Occipital lobe (tissue), 3 donors: ENCODE measurements at places on chromosomes 1 and 21. TPM values are rescaled to one million over a fixed set of nuclear protein-coding genes. Genes with fewer than 3 reads are reported as not detected.

The TFF2 gene
- total RNA-seq = not detected

The KIF14 gene
- 1.9 TPM for total RNA-seq

DNA sequence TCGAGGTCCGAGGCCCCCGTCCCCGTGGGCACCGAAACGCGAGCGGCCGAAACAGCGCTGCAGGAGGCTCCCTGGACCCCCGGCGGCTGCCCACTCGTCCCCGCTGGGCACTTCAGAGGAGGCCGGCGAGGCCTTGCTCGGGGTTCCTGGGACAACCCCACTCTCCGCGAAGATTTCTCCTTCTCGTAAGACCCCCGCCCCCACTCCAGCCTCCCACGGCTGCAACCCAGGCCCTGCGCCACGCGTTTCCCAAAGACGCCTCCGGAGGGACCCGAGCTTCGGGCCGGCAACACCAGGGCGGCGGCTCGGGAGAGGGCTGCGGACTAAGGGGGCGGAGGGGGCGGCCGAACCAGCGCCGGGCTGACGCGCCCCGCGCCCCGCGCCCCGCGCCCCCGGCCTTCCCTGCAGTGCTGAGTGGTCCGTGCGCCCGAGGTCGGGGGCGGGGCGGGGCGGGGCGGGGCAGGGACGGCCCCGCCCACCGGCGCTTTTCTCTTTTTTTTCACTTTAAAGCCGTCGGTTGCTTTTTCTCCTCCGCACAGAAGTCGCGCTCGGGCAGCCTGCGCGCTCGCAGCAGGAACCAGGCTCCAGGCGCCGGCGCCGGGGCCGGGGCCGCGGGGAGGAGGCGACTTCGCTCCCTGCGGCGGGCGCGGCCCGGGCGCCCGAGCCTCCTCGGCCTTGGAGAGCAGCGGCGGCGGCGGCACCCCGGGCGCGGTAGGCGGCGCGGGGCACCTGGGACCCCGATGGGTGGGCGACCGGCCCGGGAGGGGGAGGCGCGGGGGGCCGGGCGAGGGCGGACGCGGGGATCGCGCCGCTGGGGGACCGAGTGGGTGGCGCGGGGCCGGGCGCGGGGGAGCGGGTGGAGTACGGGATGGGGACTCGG, at the start of gene SPSB1:
Gene SPSB1 (plus strand): TSS at position 534 of the 880 bp plus-strand sequence. CDS start 62,998 bp downstream, outside the sequence.
- DNase-seq = peak; percentile 60

DNA sequence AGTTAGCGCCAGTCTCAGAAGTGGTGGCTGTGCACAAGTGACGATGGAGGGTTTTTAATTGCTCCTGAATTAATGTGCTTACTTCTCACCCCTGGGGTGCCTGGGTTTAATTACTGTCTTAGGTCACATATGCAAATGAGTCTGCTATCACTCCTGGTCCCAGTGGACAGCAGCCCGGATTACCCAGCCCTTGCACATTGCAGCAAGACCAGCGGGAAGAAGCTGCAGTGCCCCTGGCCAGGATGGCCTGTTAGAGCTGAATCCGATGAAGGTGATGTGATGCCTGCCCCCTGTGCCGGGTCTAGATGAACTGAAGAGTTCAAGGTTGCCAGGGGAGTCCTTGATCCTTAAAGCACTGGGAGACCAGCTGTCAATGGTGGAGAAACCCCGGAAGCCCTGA, 24.2 kb downstream of the ENO1 start:
- DNase-seq = no peak

DNA sequence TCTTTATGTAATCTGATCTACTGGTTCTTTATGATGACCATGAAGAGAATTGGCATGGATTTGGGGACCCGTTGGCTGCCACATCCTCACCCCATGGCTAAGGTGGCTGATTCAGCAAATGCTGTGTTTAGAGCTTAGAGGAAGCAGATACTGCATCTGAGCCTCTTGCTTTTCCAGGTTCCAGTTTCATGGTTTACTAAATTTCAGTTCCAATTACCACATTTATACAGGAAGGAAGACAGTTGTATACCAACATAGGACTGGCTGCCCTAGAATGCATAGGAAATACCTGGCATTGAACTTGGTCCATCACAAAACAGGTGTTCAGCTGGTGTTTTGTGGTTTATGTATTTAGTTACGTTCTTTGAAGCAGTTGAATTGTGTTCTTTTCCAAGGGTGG, 107.1 kb downstream of the ST3GAL3 start:
- DNase-seq = no peak

DNA sequence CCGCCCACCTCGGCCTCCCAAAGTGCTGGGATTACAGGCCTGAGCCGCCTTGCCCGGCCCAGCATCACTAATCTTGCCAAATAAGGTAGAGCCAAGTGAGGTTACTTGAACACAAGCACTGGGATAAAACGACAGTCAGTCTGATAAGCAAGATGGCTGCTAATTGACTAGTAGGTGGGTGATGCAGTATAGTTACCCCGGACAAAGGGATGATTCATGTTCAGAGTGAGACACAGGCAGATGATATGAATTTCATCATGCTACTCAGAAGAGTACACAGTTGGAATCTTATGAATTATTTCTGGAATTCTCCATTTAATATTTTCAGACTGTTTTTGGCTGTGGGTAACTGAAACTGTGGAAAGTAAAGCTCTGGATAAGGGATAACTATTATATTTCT, 178.4 kb downstream of the USP25 start:
- DNase-seq = no peak

DNA sequence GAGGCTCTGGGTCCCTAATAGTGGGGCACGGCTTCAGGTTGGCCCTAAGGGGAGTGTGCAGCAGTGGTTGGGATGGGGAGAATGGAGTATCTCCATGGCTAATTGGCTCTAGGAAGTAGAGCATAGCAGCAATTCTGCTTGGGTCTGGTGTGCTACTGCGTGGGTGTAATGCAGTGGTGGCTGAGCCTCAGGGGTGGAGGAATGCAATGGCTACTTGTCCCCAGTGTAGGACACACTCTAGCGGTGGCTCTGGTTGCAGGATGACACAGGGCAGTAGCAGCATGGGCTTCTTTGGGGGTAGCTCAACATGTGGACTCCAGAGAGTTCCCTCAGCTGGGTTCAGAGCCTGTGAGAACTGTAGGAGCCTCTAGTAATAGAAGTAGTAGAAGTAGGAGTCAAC, 91.2 kb upstream of the FAM78B start:
- DNase-seq = no peak
